ENCODE measurements at places on chromosomes 4 and X.

- DNase-seq = no peak
Observed at GRCh38 chr4:27215220-27215826, 354.7 kb downstream of the STIM2 start.

DNA sequence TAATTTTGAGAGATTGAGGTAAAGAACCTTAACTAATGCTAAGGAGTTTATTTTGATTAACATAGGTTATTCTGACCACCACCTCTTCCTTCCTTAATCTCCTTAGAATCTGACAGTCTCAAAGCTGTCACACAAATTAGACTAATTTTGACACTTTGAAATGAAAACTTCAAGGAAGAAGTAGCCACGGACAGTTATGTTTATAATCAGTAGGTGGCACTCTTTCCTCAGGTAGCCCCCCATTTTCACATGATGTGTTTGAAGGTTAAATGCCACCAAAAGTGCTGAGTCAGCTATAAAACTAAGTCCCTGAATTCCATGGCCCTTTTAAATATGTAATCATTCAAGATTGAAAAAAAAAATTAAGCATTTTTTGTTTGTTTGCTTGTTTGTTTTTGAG lies 22.4 kb downstream of the TMEM33 start:
- no peak for DNase-seq

DNA sequence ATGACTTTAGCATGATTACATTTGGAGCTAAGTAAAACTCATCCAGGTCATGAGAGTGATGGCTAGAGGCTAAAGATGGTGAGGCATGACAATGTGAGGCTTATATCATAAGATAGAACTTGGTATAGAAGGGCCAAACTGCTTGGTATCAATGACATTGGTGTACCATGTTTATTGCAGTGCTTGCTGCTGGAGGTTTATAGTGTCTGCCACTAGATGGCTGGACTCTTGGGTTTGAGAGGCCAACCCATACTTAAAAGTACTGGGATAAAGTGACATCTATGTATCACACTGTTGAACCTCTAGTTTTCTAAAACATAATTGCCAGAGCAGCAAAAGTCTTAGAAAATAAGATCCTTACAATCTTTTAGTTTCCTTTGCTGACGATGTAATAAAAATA lies 83.0 kb upstream of the TACR3 start:
- no peak for DNase-seq

- DNase-seq = no peak
Observed at GRCh38 chr4:159723341-159724048, 620.6 kb downstream of the RAPGEF2 start.

GRCh38 chr4:99847362-99847976 lies 30.8 kb downstream of the DAPP1 start:
- DNase-seq = no peak

- no peak for DNase-seq
Observed at GRCh38 chr4:8689741-8690140, 97.2 kb downstream of the CPZ start.

GRCh38 chrX:131837325-131837724 lies 185.8 kb upstream of the STK26 start:
- no peak for DNase-seq

DNA sequence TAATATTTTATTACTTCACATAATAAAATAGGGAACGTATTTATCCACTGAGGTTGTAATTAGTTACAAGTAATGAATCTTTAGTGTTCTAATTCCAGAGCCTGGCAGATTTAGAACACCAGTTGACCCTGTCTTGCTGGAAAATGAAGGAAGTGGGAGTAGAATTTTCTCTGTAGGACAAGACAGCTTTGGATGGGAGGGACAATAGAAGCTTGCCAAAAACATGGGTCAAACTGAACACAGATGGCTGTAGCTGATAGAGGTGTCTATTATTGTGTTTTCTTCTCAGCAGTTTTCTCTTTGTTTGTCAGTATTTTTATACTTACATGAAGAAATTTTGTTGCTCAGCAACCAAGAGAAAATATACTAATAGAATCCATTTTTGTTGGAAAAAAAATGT lies 20.2 kb downstream of the FAT4 start:
- no peak for DNase-seq

DNA sequence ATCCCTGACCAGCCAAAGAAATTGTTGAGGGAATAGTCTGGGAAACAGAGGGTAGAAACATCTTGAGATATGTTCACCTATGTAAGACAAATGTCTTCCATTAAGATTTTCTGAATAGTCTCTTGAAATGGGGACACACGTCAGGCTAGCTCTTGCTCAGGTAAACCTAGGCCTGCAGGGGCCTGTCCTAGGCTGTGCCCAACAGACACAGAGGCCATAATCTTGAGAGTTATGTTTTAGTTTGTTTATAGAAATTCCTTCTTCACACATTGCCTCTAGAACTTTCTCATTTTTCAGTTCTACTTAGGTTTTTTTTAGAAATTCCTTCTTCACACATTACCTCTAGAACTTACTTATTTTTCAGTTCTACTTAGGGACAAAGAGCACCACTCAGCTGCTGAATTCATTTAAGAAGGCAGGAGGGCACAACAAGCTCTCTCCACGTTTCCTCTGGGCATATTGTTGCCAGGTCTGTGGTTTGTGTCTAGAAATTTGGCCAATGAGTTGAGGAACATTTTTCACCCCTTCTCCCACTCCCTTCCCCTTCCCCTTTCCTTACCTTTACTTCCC lies 94.9 kb downstream of the ARHGAP24 start:
- DNase-seq = no peak

DNA sequence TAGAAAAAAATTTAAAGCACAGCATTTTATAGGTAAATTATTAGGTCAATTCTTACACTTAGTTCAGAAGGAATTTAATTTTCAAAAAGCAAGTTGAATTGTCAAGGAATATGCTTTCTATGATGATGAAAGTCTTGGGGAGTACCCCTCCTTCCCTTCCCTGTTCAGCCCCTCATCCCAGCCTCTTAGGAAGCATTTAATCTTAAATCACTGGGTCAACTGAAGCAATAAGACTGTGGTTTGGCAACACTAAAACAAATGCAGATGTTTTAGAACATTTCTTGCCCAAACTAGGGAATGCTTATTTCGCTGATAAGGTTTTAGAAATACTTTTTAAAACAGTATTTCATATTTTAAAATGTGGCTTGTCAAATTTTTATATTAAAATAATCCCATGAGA lies 19.1 kb upstream of the ARSJ start:
- no peak for DNase-seq

DNA sequence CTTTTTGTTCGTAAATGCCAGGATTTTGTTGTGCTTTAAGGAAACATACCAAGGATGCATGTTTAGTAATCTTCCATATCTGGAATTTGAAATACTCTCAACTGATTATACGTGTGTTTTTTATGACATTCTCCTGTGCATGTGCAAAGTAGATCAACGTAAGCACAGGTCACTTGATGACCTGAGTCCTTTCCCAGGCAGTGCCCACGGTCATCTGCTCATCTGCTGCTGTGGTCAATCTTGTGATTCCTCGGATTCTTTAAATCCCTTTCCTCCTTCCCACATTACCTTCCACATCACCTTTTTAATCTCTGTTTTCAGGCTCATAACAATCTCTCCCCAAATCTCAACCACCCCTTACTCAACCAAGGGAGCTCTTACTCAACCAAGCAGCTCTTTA lies 104.1 kb downstream of the RASL11B start:
- DNase-seq = no peak

- DNase-seq = no peak
Observed at GRCh38 chr4:139553751-139554641, 2.0 kb downstream of the SETD7 start.

- no peak for DNase-seq
Observed at GRCh38 chrX:42143866-42144592, 220.7 kb upstream of the CASK start.

DNA sequence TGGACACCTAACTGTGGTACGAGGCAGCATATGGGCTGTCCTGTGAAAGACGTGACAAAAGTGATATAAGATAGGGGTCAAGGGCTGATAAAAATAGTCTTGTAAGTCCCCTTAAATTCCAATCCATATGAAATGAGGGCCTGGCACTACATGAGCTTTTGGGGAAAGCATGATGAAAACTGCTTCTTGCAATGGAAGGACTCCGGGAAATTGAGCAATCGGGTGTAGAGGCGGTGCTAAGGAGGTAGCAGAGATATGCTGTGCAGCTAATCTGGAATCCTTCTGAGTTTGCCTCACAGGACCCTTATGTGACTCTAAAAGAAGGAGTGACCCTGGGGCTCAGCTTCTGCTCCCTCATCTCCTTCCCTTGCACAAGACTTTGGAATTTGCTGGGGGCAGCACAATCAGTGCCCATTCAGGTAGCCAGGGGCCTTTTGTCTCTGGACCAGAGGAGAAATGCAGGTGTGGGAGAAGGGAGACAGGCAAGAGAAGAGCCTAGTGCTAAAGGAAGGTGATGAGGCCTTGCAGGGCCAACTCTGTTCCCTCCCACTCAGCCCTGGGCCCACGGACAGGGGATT lies 12.8 kb downstream of the CLDN2 start:
- no peak for DNase-seq

GRCh38 chr4:158722291-158722916 lies 792 bp downstream of the PPID start:
- DNase-seq = no peak

DNA sequence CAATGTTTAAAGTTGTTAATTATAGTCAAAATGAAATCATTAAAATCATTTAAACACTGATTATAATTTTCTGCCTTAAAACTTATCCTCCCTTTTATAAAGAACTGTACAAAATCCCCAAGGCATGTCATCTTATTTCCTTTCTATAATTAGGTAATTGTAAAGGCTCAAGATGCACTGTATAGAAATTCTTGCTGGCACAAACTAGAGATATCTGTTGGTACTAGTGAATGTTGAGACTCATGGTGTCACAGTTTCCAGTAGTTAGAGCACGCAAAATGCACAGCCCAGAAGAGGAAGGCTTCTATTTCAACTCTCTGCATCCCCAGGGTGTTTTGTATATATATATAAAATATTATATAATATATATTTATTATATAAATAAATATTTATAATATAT lies 22.7 kb upstream of the PLA2G12A start:
- no peak for DNase-seq

DNA sequence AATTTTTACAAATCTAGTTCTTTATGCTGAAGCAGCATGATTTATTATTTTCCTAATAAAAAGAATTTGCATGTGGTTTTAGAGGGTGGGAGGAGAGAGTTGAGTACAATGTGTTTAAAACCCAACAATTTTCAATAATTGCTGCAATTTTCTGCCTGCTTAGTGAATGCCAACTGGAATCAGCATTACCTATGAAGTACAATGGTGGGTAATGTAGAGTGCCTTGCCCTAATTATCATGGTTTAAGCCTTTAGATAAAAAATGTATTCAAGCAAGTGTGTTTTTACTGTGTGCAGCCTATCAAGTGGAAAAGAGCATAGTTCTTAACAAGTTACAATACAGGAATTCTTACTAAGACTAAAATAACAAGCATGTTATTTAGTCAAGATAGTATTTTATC lies 77.9 kb upstream of the ANKRD50 start:
- no peak for DNase-seq

DNA sequence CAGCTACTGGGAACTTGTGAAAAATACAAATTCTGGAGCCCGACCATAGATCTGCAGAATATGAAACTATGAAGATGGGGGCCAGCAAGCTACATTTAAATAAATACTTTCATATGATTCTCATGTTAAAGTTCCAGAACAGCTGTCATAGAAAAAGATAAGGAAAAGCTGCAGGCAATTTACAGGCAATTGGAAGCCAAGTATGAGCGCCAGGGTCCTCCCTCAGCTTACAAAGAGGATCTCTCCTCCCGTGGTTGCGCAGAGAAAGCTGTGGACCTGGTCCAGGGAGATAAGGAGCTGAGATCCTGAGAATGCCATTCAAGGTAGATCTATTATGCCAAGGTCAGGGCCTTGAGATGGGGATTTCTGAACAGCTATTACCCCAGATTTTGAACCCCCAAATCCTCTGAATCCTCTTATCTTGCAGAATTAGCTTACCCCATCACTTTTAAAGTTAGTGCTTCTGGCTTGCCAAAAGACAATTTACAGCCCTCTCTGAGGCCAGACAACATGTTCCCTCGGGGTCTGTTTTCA lies 25.6 kb upstream of the FRAS1 start:
- DNase-seq = no peak

DNA sequence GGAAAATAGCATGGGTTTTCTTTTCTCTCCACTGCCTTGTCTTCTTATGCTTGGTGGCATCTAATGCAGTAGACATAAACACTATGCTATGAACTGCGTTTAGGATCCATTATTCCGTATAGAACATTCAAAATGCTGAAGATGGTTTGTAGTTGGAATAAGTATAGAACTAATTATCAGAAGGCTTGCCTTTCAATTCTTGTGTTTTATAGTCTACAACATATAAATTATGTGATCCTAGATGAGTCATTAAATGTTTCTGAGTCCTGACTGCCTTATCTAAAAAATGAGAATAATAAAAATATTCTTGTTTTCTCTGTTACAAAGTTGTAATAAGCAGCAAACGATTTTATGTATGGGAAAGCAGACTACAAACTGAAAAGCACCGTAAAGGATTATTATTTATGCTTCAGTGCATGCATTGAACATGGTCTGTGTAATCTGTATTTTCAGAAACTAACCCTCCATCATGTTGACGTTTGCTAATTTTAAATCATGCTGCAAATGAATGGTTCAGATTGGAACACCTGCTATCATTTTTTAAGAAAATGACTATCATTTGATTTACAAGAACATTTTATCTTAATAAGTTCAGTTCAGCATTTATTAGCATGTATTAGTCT lies 335.9 kb upstream of the AADAT start:
- no peak for DNase-seq

DNA sequence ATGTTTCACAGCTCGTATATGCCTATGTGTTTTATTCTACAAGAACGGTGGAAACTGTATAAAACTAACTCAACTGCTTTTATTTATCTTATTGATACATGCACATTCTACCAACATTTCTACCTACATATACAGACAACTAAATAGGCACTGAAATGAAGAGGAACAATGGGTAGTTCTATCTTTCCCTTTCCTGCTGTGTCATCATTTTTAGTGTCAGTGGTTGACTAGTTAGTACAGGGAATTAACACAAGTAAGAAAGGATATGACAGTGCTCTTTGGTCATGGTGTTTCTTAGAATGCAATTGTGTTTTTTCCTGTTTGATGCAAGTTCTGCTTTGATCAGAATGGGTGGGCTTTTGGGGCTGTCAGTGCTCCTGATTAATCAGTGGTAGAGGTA lies 293.8 kb upstream of the CTSO start:
- no peak for DNase-seq

Measured in stimulated activated CD8-positive, alpha-beta memory T cell treated with anti-CD3 and anti-CD28 coated beads, Interleukin-4, amount 100 ng/mL, for 1 hour (primary cell).